Renal pelvis (tissue), 12 donors: ENCODE measurements at places on chromosomes 13 and 19.

DNA sequence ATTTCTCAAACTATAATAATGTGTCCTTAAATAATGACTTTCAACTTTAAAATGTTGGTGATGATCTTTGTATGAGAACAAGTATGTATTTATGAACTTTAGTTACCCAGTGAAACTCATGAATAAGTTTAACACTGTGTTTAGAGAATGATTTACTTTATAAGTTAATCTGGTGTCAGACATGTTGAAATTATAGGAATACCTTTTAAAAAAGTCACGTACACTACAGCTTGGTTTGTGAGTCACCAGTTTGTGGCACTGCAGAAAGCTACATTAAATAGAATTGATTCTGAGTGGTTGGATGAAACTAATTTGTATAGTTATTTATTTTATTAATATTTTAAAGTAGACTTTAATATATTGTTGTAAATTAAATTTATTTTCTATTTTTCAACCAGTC, 1366.2 kb upstream of the PCDH20 start:
- no peak for DNase-seq

DNA sequence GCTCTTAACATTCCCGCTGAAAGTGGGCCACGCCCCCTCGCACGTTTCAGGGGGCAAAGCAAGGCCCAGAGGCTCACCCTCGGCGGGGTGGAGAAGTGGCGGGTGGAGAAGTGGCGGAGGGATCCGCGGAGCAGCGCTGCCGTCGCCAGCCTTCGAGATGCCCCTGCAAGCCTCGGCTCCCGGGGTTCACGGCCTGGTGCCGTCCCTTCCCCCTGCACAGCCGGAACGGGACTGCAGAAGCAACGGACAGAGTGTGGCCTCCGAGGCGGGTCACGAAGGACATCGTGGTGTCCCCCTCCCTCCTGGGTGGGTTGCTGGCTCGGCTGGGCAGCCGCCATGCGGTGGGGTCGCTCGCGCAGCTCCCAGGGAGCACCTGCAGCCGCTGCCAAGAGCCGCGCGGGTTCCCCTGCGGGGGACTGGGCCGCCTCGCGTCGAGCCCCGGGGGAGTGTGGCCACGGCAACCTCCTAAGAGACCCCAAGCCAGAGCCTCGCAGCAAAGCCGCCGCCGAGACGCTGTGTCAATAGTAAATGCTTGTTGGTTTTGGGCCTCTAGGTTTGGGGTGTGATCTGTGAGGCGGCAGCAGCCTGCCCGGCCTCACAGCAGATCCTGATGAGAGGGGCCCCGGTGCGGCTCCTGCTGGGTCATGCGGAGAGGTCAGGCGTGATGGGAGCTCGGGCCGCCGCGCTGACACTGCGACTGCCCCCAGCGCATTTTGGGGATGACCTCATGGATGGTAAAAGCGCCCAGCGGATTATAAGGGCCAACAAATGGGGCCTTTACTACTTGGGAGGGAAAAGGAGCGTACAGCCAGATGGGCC, 5.5 kb downstream of the TPGS1 start:
- no peak for DNase-seq

- DNase-seq, result no peak
Observed at GRCh38 chr13:51823863-51824262, 19.9 kb upstream of the DHRS12 start.

DNA sequence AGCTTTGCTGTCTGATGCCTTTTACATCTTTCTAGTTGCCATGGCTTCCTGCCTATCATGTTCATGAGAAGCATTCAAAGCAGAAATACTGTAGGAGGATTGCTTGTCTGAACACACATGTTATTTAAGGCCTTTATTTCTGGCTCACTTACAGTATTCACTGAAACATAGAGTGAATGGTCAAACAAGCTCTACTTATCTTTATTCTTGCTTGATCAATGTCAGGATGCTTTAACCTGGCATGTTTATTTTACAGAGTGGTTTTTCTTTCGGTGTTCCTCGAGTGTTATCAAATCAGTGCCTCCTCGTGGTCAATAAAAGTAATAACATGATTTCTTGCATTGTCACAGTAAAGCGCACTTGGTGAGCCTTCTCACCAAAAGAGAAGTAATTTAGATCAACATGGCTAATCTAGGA, 73.5 kb upstream of the PCDH17 start:
- DNase-seq, result no peak

GRCh38 chr13:72960541-72960940, 98.3 kb upstream of the KLF5 start:
- peak; percentile 50 for DNase-seq

DNA sequence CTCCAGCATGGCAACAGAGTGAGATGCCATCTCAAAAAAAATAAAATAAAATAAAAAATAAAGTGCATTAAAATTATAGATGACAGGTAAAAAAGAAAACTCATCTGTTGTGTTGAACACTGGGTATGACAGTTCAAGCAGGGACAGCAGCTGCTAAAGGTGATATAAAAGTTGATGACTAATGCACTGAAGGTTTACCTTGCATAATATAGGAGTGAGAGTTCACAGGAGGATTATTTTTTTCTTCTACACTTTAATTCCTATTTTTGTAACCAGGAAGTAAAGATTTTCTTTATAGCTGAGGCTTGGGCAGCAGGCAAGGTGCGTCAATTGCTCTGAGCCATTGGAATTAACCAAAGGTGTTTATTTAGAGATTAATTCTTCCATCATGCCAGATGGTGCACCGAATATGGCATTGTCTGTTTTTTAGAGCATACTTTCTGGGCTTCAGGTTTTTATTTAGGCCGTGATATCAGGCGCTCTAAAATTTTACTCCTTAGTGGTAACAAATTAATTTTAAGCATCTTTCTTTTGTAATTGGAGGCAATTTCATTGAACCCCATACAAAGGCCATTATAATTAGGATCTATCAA, 337.0 kb upstream of the SLC10A2 start:
- DNase-seq, result no peak

GRCh38 chr13:111489301-111489700, 168.9 kb downstream of the TEX29 start:
- DNase-seq, result no peak

DNA sequence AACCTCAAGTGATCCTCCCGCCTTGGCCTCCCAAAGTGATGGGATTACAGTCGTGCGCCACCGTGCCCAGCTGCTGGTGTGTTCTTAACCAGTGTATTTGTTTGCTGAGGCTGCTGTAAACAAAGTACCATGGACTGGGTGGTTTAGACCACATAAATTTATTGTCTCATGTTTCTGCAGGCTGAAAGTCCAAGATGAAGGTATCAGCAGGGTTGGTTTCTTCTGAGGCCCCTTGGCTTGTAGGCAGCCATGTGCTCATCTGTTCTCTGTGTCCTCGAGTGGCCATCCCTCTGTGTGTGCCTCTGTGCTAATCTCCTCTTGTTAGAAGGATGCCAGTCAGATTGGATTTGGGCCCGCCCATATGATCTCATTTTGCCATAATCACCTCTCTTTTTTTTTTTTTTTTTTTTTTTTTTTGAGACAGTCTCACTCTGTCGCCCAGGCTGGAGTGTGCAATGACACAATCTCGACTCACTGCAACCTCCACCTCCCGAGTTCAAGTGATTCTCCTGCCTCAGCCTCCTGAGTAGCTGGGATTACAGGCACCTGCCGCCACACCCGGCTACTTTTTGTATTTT, 31.8 kb downstream of the PEX11G start:
- DNase-seq, result no peak

GRCh38 chr19:38952395-38953165, 21.8 kb downstream of the MRPS12 start:
- DNase-seq, result peak; percentile 74

DNA sequence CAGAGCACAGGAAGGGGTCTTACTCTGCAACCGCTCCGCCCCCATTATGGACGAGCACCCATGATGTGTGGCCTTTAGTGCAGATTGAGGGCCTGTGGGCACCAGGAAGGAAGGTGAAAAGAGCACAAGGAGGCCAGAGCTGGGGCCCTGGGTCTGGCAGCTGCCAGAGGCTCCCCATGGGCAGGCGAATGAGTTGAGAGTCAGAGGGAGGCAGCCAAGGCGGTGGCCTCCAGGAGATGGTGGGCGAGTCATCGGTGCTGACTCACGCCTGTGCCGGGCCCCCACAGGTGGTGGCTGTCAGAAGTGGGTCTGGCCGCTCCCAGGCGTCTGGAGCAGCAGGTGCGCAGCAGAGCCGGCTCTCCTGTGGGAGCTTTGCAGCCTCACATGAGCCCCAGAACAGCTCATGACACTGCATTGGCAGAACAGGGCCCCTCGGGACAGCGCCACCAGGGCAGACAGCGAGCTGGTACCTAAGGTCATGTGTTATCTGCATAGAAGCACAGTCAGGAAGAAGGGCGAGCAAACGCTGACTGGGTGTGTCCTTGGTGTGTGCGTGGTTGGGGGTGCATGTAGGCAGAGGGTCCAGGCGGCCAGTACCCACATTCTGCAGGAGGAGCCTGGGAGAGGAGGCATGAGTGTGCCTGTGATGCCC, 68.8 kb downstream of the CHST8 start:
- no peak for DNase-seq
